CD4-positive, alpha-beta T cell (primary cell): ENCODE measurements at places on chromosomes 1 and 21.
A peak's percentile ranks its signal among the peaks of the same experiment; 100 is the strongest.

DNA sequence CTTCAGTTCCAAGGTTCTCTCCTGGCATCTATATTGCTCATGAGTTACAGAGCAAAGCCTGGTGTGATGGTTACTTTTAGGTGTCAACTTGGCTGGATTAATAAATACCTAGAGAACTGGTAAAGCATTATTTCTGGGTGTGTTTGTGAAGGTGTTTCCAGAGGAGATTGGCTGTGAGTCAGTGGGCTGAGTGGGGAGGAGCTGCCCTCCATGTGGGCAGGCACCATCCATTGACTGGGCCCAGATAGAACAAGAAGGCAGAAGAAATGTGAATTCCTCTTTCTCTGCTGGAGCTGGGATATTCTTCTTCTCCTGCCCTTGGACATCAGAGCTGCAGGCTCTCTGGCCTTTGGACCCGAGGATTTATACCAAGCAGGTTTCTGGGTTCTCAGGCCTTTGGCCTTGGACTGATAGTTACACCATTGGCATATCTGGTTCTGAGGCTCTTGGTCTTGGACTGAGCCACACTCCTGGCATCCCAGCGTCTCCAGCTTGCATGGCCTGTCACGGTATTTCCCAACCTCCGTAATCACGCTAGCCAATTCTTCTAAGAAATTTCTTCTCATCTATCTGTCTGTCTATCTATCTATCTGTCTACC is 44.5 kb downstream of the B3GALT5 start:
- H3K36me3 ChIP-seq = no peaks in the 10 kb centered on the region
- H3K4me1 ChIP-seq = no peaks in the 10 kb centered on the region
- H3K4me3 ChIP-seq = no peak overlapping the region
- no peak overlapping the region for H3K27ac ChIP-seq
- DNase-seq = no peak
- no peaks in the 10 kb centered on the region for H3K27me3 ChIP-seq

- H3K27me3 ChIP-seq = no peaks in the 10 kb centered on the region
- DNase-seq = no peak
- H3K36me3 ChIP-seq = peaks cover 71% of the 10 kb centered on the region
- H3K4me3 ChIP-seq = no peak overlapping the region
Measured at GRCh38 chr1:160821627-160822026, 25.7 kb downstream of the LY9 start.

- no peak overlapping the region for H3K4me3 ChIP-seq
- no peaks in the 10 kb centered on the region for H3K27me3 ChIP-seq
- H3K27ac ChIP-seq = peak overlapping the region; percentile 17
- H3K4me1 ChIP-seq = peaks cover 55% of the 10 kb centered on the region
Measured at GRCh38 chr1:12434174-12434573, 183.8 kb downstream of the DHRS3 start.

- no peak for DNase-seq
- no peaks in the 10 kb centered on the region for H3K27me3 ChIP-seq
- no peak overlapping the region for H3K4me3 ChIP-seq
- H3K27ac ChIP-seq = no peak overlapping the region
- H3K4me1 ChIP-seq = peaks cover 24% of the 10 kb centered on the region
- no peaks in the 10 kb centered on the region for H3K36me3 ChIP-seq
Measured at GRCh38 chr1:27560268-27561123, 43.4 kb downstream of the AHDC1 start.

- H3K36me3 ChIP-seq = no peaks in the 10 kb centered on the region
- no peak overlapping the region for H3K4me3 ChIP-seq
- H3K27me3 ChIP-seq = no peaks in the 10 kb centered on the region
- H3K27ac ChIP-seq = no peak overlapping the region
- DNase-seq = no peak
Measured at GRCh38 chr1:156833603-156834002, 17.0 kb upstream of the SH2D2A start.

DNA sequence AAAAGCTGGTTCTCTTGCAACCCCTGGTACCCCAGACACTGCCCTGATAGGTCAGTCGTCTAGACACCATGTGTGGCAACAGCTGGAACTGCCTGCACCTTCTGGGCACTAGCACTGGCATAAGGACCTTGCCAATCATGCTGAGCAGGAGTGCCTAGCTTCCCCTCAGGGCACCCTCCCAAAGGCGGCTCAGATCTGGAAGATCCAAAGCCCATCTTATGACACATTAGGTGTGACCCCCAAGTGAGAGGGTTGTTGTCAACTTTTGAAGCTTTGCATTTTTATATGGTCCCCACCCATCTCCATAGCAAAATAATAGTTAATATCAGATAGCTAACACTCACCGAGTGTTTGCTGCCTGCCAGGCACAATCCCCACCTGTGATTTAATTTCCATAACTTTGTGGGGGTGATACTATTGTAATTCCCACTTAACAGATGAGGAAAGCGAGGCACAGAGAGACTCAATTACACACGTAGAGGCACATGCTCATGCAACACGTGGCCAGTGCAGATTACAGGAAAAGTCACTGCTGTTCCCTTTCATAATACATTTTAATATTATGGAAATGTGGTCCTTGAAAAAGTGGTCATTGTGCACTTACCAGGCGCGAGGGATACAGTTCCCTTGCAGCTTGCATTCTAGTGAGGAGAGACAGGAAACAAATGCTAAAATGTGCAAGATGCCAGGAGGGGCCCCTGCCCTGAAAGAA is 25.8 kb downstream of the EXOC8 start:
- no peak overlapping the region for H3K4me3 ChIP-seq
- H3K27me3 ChIP-seq = no peaks in the 10 kb centered on the region
- no peak overlapping the region for H3K27ac ChIP-seq
- H3K36me3 ChIP-seq = no peaks in the 10 kb centered on the region

GRCh38 chr21:45408801-45409261 is 3.9 kb downstream of the COL18A1 start:
- H3K4me3 ChIP-seq = no peak overlapping the region
- H3K36me3 ChIP-seq = no peaks in the 10 kb centered on the region
- DNase-seq = no peak
- no peak overlapping the region for H3K27ac ChIP-seq

- H3K4me3 ChIP-seq = no peak overlapping the region
- H3K4me1 ChIP-seq = no peaks in the 10 kb centered on the region
- no peaks in the 10 kb centered on the region for H3K36me3 ChIP-seq
- no peak for DNase-seq
Measured at GRCh38 chr21:43572446-43572845, 86.8 kb downstream of the HSF2BP start.

GRCh38 chr1:165289556-165289955 is 67.0 kb downstream of the LMX1A start:
- no peaks in the 10 kb centered on the region for H3K4me1 ChIP-seq
- H3K27ac ChIP-seq = no peak overlapping the region
- H3K36me3 ChIP-seq = no peaks in the 10 kb centered on the region
- H3K27me3 ChIP-seq = peaks cover 14% of the 10 kb centered on the region

- no peak for DNase-seq
- H3K4me3 ChIP-seq = no peak overlapping the region
- no peak overlapping the region for H3K27ac ChIP-seq
- H3K4me1 ChIP-seq = peaks cover 30% of the 10 kb centered on the region
Measured at GRCh38 chr21:45094412-45094811, 20.0 kb downstream of the ADARB1 start.

DNA sequence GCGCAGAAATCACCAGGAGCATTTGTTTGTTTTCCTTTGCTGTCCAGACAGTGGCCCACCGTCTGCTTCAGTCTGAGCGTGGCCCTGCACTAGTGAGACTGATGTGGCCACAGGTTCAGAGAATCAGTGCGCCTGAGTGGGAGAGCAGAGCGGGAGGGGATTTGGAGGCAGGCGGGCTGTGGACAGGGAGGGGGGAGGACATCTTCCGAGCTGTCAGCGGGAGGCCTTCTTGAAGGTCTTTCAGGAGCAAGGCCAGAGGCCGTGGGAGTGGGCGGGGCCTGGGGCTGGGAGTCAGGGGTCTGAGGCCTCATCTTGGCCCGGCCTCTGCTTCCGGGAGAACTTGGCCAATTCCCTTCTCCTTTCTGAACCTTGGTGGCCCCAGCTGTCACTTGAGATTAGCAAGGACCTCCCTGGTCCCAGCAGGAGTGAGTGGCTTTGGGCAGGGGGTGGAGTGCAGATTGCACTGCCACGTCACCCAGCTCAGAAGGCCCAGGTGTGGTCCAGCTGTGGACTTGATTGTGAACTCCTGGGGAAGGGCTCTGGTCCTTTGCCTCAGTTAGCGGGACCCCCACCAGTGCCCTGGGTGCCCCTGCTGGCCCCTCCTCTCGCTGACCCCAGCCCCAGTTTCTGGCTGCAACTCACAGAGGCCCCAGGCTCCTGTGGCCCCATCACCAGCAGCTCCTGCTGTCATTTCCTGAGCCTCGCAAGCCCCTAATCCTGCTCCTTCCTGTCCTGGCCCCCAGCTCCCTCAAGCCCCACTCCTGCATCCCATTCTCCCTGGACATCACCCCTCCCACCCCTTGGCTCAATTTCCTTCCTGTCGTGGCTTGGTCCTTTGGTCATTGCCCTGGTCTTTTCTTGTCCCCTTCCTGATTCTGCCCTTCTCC is 8.4 kb downstream of the TNFRSF1B start:
- H3K4me1 ChIP-seq = peaks cover 100% of the 10 kb centered on the region
- peak overlapping the region; percentile 17 for H3K4me3 ChIP-seq
- no peaks in the 10 kb centered on the region for H3K27me3 ChIP-seq
- peak overlapping the region; percentile 87 for H3K27ac ChIP-seq

GRCh38 chr1:207050480-207051190 is 373 bp downstream of the YOD1 start:
- peaks cover 29% of the 10 kb centered on the region for H3K4me1 ChIP-seq
- peak; percentile 84 for DNase-seq
- peaks cover 20% of the 10 kb centered on the region for H3K36me3 ChIP-seq
- peak overlapping the region; percentile 81 for H3K4me3 ChIP-seq
- peak overlapping the region; percentile 79 for H3K27ac ChIP-seq

DNA sequence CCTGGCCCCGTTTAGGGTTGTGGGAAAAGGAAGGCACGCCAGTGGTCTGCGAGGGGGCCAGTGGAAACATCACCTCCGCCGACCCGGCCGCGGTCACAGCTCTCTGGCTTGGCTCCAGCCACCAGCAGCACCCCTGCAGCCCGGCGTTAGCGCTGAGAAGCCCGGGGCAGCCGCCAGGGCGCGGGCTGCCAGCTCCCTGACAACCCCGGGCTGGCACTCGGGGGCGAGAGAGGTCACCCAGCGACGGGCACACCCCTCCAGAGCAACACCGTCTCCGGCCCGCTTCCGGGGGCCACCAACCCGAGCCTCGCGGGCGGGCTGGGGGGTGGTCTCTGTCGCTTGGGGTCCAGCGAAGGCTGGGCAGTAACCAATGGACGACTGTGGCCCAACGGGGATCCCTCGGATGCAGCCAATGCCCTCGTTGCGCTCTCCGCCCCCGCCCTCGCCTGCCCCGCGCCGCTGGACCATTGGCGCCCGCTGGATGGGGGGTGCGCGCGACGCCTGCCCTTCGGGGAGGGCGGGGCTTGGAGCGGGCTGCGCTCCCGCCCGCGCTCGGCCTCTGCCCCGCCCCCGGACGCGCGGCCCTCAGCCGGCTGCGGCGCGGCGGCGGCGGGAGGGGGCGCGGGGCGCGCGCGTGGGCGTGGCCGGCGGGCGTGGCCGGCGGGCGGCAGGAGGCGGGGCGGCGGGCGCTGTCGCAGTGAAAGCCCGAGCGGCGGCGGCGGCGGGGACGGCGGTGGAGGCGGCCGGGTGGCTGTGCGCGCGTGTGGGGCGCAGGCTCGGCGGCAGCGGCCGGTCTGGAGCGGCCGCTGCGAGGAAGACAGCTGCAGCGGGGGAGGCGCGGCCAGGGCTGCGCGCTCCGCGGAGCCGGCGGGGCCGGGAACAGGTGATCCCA is at the start of gene MAN1C1:
Gene MAN1C1 (plus strand): TSS at position 697 of the 892 bp plus-strand sequence. CDS start 1,007 bp downstream, outside the sequence.
- no peaks in the 10 kb centered on the region for H3K36me3 ChIP-seq
- peak; percentile 95 for DNase-seq
- H3K27me3 ChIP-seq = no peaks in the 10 kb centered on the region
- H3K4me3 ChIP-seq = peak within 1 kb of the TSS; percentile 73

DNA sequence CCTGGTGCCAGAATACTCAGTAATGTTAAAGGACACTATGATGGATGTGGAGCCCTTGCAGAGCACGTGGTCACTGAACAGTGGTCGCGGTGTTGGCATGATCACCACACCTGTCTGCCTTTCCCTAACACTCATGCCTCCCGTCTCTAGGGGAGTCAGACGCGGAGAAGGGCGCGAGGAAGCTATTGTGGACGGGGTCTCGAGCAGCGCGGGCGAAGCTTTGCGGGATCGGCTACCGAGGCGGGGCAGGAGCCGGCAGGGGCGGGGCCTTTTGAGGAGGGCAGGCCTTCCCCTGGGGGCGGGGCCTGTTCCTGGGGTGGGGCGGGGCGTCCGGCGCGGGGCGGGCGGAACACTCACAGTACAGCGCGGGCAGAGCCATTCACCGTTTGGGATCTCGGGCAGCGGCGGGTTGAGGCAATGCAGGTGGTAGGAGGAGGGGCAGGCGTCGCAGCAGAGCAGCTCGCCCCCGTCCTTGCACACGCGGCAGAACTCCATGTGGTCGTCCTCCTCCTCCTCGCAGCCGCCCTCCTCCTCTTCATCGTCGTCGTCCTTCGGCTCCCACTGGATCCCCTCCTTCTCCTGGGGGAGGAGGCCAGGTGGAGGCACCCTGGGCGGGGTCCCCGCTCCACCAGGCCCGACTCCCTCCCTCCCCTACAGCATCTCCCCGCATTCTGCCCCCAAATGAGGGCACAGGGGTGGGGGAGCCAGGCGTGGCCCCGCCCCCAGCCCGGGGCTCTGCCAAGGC is 31.5 kb downstream of the CHD5 start:
- peaks cover 11% of the 10 kb centered on the region for H3K27me3 ChIP-seq
- no peak overlapping the region for H3K27ac ChIP-seq
- peak; percentile 81 for DNase-seq
- H3K36me3 ChIP-seq = no peaks in the 10 kb centered on the region
- peak overlapping the region; percentile 19 for H3K4me3 ChIP-seq

GRCh38 chr1:199815947-199816346 is 211.6 kb upstream of the NR5A2 start:
- no peak for DNase-seq
- H3K4me1 ChIP-seq = no peaks in the 10 kb centered on the region
- H3K36me3 ChIP-seq = no peaks in the 10 kb centered on the region
- H3K4me3 ChIP-seq = no peak overlapping the region

DNA sequence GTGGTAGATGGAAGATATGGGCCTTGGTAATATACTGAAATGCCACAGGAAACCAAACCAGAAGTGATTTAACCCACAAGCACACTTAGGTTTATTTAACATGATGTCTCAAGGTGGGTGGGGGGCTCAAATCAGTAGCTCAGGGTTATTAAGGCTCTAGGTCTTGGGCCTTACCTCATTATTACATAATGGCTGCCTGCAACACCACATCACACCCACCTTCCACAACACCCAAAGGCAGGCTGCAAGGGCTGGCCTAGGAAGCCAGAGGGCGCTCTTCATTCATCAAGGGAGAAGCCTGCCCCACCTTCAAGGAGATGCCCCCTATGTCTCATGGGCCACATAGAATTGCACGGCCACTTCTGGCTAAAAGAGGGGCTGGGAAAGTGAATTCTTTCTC is 6.0 kb downstream of the TFF1 start:
- H3K27ac ChIP-seq = no peak overlapping the region
- no peak overlapping the region for H3K4me3 ChIP-seq
- peaks cover 6% of the 10 kb centered on the region for H3K4me1 ChIP-seq
